ENCODE measurements at places on chromosomes 3 and 15.

DNA sequence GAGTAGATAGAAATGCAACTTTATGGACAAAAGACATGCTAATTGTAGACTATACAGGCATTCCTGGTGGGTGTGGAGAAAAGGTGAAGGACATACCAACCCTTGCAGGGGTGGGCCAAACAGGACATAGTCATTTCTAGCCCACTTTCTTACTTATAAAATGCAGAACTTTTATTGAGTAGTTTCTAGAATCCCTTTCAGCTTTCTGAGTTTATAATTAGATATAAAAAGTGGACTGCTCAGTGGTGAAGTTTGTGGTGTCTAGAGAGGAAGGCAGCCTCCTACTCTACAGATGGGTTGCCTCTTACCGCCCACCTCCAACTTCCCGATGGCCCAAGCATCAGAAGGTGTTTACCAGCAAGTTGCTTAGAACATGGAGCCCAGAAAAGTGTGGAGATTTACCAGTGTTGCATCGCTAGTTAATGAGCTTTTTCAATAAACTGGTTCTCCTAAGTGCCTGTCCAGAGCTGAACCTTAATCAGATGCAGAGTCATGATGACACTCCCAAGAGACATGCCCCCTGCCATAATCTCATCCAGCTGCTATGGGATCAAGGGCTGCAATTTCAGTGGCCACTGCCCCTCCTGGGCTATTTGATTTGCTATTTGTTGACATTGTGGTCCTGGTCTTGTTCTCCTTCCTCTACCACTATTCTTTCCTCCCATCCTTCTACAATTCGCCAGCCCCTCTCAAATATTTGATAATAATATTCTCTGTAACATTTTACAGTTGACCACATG lies 77.5 kb upstream of the STRIT1 start:
- no peak for DNase-seq

GRCh38 chr3:26281284-26281985 lies 341.1 kb upstream of the LRRC3B start:
- no peak for DNase-seq

- DNase-seq = no peak
Measured at GRCh38 chr15:41337631-41338522, 5.2 kb downstream of the NUSAP1 start.

- no peak for DNase-seq
Measured at GRCh38 chr15:44882499-44882968, 74.0 kb upstream of the TERB2 start.

- DNase-seq = no peak
Measured at GRCh38 chr3:174276826-174277225, 582.3 kb upstream of the NAALADL2 start.

DNA sequence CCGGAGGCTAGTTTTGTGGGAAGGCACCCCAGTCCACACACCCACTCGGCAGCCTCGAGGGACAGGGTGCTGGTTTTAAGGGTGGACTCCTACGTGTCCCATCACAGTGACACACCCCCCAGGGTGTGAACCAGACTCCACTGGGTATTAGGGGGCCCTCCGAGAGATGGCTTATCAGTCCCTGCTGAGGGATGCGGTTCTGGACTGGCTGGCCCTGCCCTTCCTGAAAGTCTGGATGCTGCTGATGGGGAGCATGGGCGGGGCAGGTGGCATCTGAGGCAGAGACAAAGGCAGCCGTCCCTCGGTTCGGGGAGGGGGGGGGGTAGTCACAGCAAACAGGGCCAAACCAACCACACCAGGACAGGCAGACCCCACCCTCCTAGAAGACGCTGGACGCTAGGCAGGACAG lies 939 bp upstream of the ULK3 start:
- no peak for DNase-seq

DNA sequence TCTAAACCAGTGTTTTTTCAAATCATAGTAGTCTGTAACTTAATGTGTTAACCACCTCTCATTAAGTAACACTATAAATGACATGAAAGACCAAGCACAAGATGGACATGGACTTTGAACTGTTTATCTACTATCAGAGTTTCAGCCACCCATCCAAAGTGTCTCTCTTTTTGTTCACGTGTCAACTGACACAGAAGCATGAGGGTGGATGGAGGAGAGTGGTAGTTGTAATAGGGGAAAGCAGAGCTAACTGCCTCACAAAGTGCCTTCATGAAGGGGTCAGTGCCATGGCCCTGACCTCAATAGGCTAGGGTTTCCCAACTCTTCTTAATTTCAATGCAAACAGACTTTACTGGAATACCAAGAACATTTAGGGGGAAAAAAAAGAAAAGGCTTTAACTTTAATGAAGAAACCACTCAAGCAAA lies 32.1 kb upstream of the TRPM7 start:
- no peak for DNase-seq

- DNase-seq = no peak
Measured at GRCh38 chr3:172087198-172087597, 47.8 kb downstream of the FNDC3B start.

DNA sequence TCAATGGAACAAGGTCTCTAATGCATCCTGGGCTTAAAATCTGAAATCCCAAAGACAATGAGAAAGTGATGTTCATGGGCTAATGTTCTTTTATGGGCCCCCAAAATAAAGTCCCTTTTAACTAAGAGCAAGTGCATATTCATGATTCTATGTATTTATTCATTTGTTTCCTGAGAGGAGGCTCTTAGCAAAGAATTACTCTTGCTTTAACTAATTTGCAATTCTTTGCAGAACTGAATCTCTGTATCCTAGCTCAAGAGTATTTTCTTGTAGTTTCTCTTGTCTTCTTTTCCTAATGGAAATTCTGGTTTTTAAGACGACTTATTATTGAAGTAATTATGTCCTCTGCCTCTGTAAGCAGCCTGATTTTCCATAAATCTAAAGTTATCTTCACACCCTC lies 202.2 kb upstream of the TP63 start:
- DNase-seq = no peak

DNA sequence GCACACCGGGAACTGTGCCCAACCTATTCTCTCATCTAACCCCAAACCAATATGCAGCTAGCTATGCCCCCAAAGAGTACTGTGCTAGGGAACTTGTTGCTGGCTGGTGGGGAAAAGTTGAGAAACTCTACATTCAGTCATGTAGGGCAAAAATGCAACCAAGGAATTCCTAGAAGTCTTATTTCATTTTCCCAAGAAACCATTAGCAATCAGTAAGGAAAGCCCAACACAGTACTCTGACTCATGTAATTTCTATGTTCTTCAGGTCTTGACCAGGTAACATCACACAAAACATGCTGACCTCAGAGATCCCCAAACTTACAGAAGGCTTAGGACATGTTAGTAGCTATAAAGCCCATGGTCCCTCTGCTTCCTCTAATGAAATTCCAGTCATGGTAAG lies 52.1 kb downstream of the TASOR start:
- no peak for DNase-seq

DNA sequence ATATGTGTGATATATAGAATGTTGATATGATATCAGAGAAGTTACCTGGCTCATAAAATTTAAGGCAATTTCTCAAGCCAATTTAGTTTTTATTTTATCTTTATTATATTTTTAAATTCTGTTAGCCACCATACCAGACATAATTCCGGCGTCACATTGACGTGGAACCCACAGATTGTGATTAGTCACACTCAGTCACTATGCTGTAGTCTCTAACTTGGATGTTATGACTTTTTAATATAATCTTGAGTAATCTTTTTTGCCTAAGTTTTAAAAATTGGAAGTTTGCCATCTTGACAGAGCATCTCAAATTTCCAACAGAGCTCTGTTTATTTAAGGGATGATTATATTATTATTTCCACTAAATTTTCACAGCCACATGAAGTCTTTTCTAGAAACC lies 9.7 kb upstream of the DCLK3 start:
- DNase-seq = no peak

- DNase-seq = no peak
Measured at GRCh38 chr3:100992231-100993012, 799 bp downstream of the ABI3BP start.

- no peak for DNase-seq
Measured at GRCh38 chr3:156723182-156723619, 48.8 kb downstream of the TIPARP start.

- DNase-seq = no peak
Measured at GRCh38 chr15:72835294-72835890, 51.8 kb upstream of the ADPGK start.

GRCh38 chr3:116390318-116390717 lies 55.0 kb downstream of the LSAMP start:
- no peak for DNase-seq

DNA sequence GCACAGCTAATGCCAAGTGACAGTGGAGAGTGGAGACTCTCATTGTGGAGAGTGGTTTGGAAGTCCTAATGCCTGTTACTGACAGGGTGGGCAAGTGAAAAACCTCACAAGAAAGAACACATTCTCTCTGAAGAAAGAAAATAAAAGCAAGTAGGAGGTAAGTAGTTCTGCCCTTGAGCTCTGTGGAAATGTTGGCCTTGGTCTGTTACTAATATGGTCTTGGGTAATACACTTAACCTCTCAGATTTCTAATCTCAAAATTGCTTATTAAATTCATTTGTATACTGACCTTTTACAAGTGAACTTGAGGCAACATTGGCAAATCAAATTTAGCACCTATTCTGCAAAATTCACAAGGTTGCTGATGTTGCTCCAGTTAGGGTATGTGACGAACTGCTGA lies 291.6 kb upstream of the CBLB start:
- no peak for DNase-seq

DNA sequence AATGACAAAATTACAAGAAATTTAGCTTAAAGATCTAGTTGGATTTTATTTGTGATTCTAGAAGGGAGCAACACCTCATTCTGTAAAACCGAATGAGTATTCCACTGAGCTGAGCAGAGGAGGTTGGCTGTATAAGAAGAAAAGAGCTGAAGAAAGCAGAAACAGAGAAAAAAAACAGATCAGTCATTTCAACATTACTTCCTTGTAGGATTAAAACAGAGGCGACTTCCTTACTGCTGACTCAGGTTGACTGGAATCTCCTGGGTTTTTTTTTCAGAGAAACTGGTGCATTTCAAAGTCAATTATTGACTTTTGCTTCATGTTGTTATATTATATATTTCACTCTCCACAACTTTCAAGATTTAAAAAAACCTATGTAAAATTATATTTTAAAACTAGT lies 368.1 kb upstream of the UBE2E2 start:
- DNase-seq = no peak

- DNase-seq = no peak
Measured at GRCh38 chr15:66570327-66570726, 4.5 kb upstream of the LCTL start.

GRCh38 chr3:64805248-64805647 lies 117.4 kb upstream of the ADAMTS9 start:
- DNase-seq = no peak

DNA sequence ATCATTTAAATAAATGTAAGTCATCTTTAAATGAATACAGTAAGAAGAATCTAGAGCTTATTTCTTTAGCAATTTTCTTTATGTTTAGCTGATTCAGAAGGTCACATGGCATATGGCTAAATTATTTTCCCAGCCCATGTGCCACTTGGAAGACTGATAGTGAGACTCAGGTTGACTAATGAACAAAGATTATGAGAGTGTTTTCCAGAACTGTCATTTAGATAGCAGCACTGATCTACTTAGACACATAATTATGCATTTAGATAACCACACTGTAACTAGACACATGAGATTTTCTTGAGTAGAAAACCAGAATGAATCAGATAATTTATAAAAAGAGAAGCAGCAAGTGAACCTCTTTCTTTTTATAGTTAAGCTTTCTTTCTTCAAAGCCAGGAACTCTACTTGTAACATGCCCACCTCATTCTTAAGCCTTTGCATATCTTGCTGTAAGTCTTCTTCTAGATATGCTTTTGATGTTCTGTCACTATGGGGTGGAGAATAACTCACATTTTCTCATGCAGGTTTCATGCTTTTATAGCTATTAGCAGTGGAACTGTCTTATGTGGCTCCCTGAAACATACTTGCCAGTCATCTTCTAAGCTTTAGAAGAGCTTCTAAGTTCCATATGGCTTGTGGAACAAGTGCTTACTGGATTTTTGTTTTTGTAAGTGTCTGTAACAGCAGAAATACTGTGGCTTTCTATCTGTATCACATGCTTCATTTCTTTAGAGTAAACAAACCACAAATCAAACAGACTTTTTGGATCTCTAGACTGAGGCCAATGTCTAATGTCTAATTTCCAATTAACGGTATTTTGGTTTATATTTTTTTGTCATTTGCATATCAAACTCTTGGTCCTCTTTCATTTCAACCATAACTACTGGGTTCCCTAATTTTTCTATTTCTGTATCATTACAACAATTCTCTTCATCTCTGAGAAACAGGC lies 101.4 kb downstream of the LMLN start:
- no peak for DNase-seq

GRCh38 chr15:89426500-89426899 lies 69.9 kb downstream of the RHCG start:
- DNase-seq = no peak

DNA sequence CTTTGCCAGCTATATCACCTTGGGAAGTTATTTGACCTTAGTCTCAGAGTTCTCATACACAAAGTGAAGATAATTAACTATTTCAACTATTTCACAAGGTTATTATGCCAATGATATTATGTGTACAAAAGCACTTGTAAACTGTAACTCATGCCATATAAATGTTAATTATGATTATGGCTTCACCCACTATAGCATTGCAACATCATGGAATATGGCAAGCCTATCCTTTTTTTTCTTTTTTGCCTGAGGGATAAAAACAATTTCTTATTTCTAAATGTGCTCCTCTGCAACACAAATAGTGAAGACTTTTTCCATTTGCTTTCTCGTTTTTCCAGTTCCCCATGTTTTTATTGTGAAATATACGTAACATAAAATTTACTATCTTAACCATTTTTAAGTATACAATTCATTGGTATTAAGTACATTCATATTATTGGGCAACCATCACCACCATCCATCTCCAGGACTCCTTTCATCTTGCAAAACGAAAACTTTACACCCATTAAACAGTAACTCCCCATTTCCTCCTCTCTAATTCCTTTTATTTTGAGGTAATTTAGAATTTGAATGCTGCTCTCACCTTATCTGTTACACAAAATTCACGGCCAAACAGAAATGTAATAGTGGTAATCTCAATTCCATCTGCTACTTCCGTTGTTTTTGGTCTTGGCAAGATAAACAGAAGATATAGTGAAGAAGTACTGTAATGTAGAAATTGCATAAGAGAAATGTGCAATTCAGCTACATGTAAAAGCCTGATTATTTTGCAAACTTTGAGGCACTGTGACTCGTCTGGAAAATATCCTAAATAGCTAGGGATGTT lies 46.3 kb downstream of the NANOGP8 start:
- DNase-seq = no peak

DNA sequence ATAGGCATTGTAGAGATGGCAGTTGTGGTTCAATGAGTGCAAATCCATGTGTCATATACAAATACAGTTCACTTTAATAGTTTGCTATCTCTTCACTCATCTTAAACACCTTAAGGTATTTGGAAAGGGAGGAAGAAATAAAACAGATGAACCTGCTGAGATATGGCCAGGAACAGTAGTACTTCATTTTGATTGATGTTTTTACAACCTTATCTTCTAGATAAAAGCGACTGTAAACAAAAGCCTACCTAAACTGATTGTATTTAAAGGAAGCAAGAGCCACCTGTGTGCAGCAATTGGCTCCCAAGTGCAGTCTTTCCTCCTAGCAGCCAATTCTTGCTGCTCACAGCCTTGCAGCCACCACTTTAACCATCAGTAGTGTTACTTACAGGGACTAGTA lies 217.7 kb downstream of the CDIN1 start:
- DNase-seq = no peak

Measured in stimulated activated CD4-positive, alpha-beta T cell treated with anti-CD3 and anti-CD28 coated beads, Interleukin-15, amount 100 ng/mL, for 1 hour (primary cell).